ENCODE measurements at places on chromosomes 3 and 15.

DNA sequence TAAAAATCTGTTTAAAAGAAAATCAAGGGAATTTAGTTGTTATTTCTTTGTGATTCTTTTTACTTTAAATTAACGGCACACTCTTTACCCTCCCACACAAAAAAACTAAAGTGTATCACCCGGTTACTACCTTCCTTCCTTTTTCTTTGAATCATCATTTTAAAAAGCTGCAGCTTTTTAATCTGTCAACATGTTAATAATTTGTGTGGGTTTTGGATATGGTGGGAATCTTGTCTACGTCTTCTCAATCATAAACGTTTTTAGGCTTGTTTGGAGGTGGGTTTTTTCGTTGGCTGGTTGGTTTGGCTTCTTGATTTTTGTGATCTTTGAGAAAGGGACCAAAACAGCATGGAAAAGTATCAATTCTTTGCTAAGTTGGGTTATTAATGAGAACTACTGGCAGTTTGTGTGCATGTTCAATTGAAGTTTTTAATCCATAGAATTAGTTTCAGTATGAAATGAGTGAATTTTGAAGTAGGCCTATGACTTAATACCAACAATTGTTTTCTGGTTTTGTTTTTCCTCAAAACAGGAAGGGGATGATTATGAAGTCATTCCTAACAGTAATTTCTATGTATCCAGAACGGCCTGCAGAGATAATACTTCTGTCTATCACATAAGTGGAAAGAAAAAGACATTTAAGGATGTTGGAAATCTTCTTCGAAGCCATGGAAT is 4.5 kb downstream of the SMC4 start:
- DNase-seq: no peak

- no peak for DNase-seq
Measured at GRCh38 chr3:41575724-41576123, 376.4 kb downstream of the CTNNB1 start.

DNA sequence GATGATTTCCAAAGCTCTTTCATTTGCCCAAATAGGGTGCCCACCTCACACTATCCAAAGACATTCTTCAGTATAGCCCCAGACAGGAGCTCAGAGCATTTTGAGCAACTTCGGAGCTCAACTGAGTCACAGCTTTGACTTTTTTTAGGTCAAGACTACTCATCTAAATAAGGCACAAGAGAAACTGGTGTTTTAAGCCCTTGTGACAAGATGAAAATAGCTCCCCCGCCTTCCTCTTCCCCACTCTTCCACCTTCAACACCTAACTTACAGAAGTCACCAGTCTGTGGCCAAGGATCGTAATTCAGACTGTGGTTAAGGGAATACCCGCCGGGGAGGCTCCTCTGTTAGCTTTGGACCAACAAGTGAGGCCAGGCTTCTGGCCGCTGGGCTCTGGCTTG is 60.4 kb upstream of the CA12 start:
- no peak for DNase-seq

GRCh38 chr3:126208606-126209256 is 28.3 kb upstream of the ALDH1L1 start:
- DNase-seq: no peak

GRCh38 chr15:83057002-83057401 is 10.1 kb downstream of the BTBD1 start:
- no peak for DNase-seq

DNA sequence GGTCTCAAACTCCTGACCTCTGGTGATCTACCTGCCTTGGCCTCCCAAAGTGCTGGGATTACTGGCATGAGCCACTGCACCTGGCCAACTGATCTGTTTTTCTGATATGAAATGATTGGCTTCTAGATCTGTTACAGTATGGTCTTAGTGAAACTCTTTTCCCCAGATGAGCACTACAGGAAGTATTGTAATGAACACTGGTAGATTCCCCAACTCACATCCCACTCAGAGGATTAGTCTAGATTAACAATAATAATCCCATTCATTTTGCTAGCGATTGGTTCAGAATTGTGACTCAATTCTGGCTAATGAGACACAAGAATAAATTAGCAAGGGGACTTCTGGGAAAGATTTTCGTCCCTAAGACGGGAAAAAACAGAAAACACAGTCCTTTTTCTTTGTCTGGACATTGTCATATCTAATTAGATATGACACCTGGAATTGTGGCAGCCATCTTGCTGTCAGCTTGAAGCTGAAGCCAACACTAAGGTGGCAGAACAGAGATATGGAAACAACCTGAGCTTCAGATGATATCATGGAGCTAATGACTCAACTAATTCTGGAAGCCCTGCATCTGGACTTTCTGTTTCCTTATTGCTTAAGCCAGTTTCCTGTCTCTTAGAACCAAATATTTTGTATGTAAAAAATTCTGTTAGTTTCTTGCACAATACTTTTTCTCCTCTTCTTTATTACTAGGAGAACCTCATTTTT is 17.4 kb upstream of the NPTN start:
- DNase-seq: no peak

GRCh38 chr3:155809181-155809580 is 3.1 kb upstream of the C3orf33 start:
- no peak for DNase-seq

DNA sequence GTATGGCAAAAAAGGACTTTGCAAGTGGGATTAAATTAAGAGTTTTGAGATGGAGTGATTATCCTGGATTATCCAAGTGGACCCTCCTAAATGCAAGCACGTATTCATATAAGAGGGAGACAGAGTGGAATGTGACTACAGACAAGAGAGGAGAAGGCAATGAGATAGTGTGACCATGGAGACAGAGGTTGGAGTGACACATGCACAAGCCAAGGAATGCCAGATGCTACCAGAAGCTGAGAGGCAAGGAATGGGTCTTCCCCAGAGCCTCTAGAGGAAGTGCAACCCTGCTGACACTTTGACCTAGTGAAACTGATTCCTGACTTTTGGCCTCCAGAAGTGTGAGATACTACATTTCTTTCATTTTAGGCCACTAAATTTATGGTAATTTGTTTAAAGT is 117.2 kb downstream of the UACA start:
- DNase-seq: no peak

DNA sequence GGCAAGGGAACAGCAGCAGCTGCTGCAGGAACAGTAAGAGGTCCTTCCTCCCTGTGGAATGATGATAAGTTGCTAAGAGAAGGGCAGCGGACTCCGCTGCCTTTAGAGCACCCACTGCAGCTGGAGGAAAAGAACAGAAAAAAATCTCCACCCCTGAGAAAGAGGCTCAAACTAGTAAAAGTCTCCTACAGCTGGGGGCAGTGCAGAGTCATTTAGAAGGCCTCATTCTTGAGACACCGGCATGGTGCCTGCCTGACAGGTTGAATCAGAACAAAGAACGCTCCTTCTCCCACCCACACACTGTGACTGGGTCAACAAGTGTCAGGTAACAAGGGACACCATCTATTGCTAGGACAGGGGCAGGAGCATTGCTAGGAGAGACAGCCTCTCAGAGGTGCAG is 188.4 kb downstream of the ABHD5 start:
- no peak for DNase-seq

DNA sequence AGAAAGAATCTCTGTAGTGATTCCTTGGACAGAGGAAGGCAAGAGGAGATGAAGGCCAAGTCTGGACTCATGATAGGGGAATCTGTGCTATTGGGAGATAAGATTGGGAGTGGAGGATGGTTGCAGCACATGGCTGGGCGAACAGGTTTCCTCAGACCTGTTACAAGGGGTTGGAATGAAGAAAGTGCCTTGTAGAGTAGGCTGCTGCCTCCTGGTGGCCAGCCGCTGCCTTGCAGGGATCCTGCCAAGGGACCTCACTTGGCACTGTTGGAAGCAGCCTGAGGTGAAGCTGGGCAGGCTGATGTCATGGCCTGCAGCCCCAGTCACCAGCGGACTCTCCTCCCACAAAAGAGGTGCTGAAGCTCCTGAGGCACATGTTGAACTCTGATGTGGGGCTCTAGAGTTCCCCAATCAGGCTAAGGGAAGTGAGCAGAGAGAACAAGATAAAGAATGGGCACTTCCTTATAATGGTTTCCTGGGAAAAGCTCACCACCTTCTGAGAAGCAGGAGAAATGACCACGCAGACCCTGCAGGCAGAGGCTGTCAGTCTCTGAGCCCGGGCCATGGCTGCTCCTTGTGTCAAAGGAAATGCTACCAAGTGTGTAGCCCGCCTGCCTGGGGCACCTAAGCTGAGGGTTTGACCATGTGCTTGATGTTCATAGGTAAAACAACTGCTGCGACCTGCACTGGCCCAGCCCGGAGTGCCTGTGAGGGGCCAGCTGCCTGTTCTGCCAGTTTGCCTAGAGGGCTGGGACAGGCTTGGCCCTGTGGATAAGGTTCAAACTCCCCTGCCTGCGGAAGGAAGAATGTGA is 1.6 kb upstream of the TEX264 start:
- DNase-seq: peak; percentile 85

GRCh38 chr3:48662753-48663488 is at the start of gene CELSR3:
CELSR3 (minus strand) TSS chr3:48662886; CDS start chr3:48662634, 252 bp downstream.
- DNase-seq: peak; percentile 75

- DNase-seq: no peak
Measured at GRCh38 chr3:155037508-155038202, 42.5 kb upstream of the MME start.

- no peak for DNase-seq
Measured at GRCh38 chr3:65971293-65972252, 67.1 kb downstream of the MAGI1 start.

DNA sequence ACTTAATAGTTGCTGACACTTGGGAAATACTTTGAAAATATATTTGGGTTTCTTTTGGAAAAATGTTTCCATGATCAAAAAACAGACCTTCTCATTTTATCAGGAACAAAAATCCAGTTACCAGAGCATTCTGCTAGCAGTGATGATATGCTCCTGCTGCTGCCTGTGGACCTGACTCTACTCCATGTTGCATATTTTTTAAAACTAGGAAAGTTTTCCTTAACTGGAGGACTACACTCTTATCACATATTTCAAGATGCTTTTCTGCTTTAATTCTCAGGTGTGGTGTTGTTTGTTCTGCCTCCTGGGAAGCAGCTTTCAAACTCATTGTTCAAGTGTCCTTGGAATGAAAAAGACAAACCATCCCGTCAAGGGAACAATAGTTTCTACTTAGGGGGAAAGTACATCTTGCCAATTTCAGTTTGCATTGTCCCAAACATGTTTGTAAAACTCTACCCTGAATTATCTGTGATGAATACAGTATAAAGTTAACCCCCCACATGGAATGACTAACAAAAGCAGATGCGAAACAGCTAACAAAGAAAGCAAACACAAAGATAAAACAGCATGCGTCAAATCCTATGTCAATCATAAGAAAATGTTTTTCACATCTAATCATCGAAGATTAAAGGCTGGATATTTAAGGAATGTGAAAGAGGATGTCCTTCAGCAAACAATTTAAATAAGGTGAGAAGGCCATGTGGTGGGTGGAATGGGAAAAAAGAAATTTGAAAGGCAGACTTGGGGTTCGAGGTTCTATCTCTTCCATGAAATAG is 40.1 kb upstream of the PSMD6 start:
- DNase-seq: no peak

DNA sequence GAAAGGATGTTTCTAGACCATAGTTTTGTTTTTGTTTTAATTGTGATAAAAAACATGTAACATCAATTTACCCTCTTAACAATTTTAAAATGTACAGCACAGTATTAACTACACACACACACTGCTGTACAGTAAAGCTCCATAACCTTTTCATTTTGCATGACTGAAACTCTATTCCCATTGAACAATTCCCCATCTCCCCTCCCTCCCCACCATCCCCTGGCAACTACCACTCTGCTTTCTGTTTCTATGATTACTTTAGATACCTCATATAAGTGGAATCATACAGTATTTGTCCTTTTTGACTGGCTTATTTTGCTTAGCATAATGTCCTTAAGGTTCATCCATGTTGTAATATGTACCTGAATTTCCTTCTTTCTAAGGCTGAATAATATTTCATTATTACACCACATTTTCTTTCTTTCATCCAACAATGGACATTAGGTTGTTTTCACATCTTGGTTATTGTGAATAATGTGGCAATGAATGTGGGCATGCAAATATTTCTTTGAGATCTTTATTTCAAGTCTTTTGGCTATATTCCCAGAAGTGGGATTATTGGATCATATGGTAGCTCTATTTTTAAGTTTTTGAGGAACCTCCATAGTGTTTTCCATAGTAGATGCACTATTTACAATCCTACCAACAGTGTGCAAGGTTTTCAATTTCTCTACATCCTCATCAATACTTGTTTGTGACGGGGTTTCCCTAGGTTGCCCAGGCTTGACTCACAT is 10.7 kb downstream of the CHST14 start:
- no peak for DNase-seq

GRCh38 chr15:82799183-82799841 is 6.6 kb downstream of the FSD2 start:
- DNase-seq: no peak

DNA sequence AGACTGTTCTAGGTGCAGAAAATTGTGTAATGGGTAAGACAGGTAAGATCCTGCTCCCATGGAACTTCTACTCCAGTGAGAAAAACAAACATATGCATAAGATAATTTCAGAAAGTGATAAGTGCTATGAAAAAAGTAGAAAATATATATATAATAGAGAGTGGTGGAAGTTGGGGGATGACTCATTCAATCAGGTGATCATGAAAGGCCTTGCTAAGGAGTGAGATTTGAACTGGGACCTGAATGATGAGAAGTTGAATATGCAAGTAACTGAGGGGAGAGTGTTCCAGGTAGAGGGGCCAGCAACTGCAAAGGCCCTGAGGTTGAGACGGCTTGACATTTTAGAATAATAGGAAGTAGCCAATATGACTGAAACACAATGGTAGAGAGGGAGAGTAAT is 92.3 kb upstream of the TNIK start:
- no peak for DNase-seq

DNA sequence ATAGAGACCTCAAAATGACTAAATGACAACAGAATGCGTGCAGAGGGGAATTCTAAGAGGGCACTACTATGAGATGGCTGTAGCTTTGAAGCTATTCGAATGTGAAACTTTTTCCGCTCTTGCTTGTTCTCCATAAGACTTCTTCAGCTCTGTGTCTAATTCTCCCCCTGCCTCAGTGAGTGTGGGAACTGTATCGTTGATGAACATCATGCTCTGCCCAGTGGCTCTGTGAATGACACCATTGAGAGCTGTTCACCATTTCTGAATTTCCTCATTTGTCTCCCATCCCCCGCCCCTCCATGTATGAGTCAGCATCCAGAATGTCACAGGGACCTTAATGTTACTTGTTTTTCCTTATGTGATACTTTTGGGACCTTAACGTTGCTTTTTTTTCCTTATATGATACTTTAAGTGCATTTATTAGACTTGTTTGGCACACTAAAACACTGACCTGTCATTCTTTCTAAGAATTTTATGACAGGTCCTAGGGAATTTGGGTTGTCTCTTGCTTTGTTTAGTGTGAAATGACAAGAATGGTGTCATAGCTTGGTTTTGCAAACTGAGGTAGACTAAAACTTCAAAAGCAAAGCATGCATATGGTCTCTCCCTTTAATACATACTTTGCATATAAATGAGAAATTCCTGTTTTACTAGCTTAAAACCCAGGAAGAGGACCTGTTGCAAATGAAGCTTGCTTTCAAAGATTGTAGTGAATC is 99.6 kb downstream of the FNDC3B start:
- DNase-seq: peak; percentile 23

- no peak for DNase-seq
Measured at GRCh38 chr15:99507504-99508310, 58.1 kb upstream of the MEF2A start.

- no peak for DNase-seq
Measured at GRCh38 chr3:178404961-178405360, 131.3 kb upstream of the KCNMB2 start.

- DNase-seq: no peak
Measured at GRCh38 chr3:193942516-193943055, 193.4 kb upstream of the HES1 start.

- DNase-seq: no peak
Measured at GRCh38 chr3:180000500-180000899, 36.2 kb downstream of the PEX5L start.

- no peak for DNase-seq
Measured at GRCh38 chr3:139234491-139234890, 109.3 kb upstream of the MRPS22 start.
